ENCODE measurements at places on chromosomes 4 and X. TPM values are rescaled to one million over a fixed set of nuclear protein-coding genes. Genes with fewer than 3 reads are reported as not detected.

Gene SMIM10L2A
- total RNA-seq = 6.5 TPM

Gene MND1
- total RNA-seq = 5.8 TPM

Gene RHOH
- total RNA-seq = 3.4 TPM

Gene RS1
- total RNA-seq = 0.24 TPM

Gene PF4V1
- not detected for total RNA-seq

Gene AKAP14
- total RNA-seq = not detected

Gene NLRP2B
- total RNA-seq = 0.48 TPM

All from umbilical cord (tissue), 2 donors.